Astrocyte of the spinal cord (primary cell): ENCODE measurements at places on chromosomes 6 and 20.

DNA sequence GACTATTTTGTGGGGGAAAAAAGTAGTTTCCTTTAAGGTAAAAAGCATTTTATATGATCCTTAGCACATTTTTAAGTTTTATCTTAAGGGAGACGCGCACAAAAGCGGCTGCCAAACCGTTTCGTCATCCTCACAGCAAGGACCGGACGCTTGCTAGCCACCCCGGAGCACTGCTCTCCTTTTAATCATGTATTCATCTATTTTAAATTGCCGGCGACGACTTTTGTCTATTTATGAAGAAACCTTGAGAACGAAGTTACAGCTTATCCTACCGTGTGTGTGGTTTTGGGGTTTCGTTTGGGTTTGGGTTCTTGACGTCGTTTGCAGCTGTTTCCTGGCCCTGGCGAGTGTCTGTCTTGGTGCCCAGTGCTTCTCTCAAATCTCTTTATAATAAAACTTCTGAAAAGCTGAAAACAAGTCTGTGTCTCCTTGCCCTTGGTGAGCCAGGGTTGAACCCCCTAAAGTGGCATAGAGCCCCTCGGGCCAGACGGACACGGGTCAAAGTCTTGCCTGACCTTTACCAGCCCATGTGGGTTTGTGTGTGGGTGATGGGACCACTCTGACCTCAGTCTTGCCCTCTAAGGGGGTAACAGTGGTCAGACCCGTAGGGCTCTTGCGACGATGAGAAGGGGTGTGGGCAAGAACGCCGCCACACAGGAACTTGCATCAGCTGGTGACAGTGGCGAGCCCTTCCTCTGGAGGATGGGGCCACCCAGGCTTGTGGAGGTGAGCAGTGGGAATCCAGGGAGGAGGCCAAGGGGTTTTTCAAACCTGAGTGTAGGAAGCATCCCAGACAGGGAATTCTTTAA is 117.6 kb downstream of the JPH2 start:
- no peak for DNase-seq

DNA sequence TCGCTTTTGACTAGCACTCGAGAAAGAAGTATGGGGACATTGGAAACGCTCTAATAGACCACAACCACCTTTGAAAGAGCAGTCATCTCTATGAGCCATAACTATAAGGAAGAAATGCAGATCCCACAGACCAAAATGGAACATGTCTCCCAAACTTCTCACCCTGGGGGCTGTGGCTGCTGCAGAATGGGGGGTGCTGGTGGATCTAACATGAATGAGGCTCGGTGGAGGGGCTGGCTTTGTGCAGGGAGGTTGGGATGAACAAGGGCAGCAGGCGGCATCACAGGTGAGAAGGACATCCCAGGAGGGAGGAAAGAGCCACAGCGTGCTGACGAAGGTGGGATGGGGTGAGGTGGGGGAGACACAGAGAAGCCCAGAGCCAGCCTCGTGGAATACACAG is 10.5 kb upstream of the CCR6 start:
- no peak for DNase-seq

GRCh38 chr6:13847326-13848050 is 33.1 kb upstream of the MCUR1 start:
- DNase-seq = no peak

DNA sequence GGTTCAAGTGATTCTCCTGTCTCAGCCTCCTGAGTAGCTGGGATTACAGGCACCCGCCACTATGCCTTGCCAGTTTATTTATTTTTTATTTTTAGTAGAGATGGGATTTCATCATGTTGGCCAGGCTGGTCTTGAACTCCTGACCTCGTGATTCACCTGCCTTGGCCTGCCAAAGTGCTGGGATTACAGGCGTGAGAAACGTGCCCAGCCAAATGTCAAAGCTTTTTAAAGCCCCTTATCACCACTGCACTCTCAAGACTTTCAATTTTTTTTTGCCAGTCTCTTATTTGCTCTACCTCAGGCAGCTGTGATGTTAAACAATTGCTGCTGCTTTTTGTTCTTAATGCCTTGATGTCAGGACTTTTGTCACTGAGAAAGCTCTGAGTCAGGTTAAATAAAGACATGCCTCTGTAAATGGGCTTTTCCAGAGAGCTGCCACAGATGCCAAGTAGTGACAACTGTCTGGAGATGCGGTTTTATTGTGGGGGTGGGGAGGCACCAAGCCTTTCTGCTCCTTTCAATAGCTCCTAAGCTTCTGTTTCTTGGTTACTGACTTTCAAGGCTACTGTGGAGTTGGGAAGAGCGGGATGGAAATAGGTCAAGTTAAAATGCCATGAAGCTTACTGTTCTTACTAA is 29.2 kb downstream of the RSPH3 start:
- DNase-seq = no peak

DNA sequence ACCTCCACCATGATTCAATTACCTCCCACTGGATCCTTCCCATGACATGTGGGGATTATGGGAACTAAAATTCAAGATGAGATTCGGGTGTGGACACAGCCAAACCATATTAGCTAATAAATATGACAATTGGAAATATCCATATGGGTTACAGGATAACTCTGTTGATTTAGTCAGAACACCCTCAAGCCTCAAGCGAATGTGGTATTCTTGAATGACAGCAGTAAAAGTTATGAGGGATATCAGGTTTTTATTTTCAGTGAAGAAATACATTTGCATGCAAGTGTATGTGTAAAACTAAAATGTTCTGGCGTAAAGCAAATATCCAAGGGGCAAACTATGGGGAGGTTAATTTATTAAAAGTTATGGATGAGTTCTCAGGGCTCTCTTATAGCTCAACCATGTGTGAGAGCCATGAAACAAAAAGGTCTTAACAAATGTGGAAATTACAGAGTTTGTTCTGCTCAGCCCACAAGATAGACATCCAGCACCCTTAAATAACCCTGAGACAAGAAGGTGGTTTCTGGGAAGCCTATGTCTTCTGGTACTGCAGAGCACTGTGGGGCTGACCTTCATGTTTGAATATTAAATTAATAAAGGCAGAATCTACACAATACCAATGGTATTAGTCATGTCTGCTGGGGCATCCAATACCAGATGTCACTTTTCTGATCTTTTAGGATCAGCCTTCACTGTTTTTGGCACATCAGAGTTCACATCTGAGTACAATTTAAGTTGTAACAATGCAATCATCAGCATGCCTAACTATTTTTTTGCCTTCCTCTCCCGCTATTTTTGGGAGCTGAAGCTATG is 370.5 kb upstream of the RSPO3 start:
- DNase-seq = no peak

- DNase-seq = no peak
Measured at GRCh38 chr20:23609486-23610109, 3.9 kb upstream of the CST9 start.

DNA sequence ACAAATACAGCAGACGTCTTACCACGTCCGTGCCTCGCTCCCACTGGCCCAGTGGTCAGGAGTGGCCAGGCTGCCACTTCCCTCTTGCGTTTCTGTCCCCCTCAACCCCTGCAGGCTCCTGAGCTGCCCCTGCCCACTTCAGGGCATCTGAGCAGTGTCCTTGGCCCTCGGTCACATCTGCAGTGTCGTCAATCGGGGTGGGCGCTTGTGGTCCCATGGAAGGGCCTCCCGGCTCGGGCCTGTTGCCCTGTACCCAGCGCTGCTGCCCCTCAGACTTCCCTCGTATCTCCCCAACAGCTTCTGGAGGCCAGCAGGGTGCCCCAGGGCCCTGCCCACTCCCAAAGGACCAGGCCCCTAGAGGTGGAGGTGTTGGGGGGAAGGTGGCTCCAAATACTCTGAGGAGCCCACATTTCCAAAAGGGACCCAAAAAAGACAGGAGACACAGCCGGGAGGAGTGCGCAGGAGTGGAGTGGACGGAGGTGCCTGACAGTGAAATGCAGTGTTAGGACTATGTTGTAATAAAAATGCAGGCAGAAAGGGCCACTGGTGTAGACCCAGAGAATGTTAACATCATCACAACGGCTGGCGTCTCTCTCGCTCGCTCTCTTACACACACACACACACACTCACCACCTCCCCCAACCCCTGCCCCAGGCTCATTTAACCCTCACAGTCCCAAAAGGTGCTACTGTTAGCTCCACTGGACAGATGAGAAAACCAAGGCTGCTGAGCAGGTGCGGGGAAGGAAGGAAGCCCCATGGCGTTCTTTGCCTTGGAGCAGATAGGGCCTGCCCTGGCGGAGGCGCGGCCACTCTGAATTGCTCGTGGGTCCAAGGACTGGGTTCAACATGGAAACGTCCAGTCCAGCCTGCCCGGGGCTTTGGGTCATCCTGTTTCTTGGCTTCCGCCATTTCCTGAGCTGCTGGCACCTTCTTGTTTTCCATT is 343.9 kb downstream of the ZFAND3 start:
- no peak for DNase-seq

- peak; percentile 39 for DNase-seq
Measured at GRCh38 chr6:40894962-40895799, 143.8 kb downstream of the UNC5CL start.

GRCh38 chr6:53111865-53112264 is 36.8 kb downstream of the GCM1 start:
- DNase-seq = no peak

GRCh38 chr6:47733879-47734558 is 35.6 kb downstream of the ADGRF4 start:
- DNase-seq = no peak

- peak; percentile 100 for DNase-seq
Measured at GRCh38 chr6:129500958-129501739, 208.8 kb downstream of the ARHGAP18 start.

DNA sequence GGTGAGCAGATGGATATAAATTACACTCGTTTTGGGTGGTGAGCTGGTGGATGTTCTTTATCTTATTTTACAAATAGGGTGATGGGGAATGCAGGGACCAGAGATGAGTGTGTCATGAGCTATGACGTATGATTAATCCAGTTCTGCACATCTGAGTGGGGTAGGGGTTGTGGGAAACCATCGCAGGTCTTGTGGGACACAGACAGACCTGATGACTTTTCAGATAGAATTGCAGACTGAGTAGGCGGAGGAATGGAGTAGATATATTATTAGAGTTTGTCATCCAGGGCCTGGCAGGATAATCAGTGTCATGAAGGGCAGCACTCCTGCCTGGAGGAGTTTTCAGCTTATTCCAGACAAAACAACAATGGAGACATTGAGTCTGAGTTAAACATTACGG is 12.9 kb upstream of the DSP start:
- peak; percentile 50 for DNase-seq

DNA sequence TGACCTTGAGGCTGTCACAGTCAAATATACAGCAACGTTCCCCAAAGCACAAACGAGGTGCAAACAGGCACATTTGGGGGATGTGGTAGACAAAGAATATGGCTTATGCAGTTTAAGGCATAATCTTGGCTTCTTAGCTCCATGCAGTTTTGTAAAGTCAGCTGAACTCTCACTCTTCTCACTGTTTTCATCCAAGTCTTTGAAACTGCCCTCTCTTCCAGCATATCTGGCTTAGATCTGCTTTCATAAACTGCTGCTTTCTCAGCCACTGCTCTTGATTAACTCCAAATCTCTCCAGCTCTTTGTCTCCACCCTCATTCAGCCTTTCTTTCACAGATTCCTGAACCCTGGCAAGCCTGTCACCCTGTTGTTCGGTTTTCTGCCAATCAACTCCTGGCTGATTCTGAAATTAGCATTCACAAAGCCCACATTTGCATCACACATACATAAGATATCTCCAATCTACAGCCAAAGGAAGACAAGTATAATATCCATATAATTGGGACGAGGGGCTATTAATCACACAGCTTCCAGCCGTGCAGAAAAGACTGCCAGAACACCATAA is 301.1 kb upstream of the RNF217 start:
- no peak for DNase-seq

GRCh38 chr6:163667372-163668060 is 253.0 kb downstream of the QKI start:
- peak; percentile 35 for DNase-seq

- peak; percentile 19 for DNase-seq
Measured at GRCh38 chr6:150627585-150628025, 27.9 kb downstream of the PLEKHG1 start.

DNA sequence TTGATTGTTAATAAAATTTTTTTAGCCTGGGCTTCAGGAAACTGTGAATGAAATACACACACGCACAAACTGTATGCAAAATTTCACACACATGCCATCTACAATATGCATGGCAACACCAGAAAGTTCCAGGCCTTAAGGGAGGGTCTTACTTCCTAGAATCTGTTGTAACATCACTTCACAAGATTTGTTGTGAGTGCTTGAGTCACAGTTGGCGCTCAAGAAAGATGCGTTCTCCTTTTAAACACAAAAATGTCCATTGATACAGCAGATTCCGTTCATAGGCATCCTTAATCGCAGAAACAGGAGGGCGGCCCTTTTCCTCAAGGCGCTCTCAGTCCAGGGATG is 485 bp upstream of the RTF2 start:
- no peak for DNase-seq

DNA sequence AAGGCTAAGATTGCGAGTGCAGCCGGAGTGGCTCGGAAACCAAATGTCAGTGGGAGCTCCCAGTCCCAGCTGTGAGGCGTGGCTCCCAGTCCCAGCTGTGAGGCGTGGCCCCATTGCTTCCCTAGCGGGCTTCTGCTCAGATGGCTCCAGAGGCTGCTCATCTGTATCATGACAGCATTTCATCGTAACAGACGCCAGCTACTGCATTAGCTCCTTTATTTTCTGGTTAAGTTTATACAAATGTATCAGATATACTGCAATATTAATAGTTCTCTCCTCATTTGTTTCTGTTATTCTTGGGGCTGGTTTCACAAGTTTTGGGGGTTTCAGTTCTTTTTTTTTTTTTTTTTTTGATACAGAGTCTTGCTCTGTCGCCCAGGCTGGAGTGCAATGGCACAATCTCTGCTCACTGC is 34.7 kb upstream of the TBXT start:
- no peak for DNase-seq

DNA sequence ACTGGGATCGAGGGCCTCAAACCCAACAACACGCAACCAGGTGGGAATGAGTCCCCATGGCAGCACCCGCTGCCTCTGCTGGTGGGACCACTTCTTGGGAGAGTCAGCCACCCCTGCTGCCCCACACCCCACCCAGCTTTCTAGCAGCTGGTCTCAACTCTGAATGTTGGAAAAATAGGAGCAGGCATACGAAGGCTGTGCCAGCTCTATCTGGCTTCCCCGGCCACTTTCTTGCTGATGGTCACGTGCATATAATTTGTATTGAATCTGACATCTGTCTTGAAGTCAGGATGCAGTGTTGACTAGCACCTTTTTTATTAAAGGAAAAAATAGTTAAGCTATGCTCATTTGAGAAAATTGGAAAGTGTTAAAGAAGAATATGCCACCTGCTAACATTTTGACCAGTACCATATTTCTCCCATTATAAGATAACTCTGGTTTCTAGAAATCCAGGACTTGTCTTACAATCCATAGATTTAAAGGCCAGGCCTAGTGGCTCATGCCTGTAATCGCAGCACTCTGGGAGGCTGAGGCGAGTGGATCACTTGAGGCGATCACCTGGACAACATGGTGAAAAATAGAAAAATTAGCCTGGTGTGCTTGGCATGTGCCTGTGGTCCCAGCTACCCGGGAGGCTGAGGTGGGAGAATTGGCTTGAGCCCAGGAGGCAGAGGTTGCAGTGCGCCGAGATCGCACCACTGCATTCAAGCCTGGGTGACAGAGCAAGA is 26.9 kb upstream of the MAPRE1 start:
- DNase-seq = no peak
